ENCODE measurements at places on chromosomes 1 and 21.
A peak's percentile ranks its signal among the peaks of the same experiment; 100 is the strongest.

DNA sequence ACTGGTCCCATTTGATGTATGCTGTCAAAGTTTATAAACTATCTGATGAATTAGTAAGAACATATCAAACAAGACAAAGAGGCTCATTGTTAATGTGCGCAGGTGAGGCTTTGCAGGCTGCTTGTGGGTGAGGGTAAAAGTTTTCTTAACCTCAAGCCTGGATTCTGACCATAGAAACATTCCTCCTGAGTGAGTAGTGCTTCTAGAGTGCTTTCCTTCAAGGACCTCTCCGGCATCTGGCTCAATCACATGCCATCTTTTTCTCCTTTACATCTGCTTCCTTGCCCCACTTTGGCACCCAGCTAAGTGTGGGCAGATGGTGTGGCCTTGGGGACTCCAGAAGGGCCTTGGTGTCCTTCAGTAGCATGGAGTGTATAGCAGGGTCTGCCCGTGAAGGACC lies 104.0 kb downstream of the ROR1 start:
- no peak for DNase-seq

DNA sequence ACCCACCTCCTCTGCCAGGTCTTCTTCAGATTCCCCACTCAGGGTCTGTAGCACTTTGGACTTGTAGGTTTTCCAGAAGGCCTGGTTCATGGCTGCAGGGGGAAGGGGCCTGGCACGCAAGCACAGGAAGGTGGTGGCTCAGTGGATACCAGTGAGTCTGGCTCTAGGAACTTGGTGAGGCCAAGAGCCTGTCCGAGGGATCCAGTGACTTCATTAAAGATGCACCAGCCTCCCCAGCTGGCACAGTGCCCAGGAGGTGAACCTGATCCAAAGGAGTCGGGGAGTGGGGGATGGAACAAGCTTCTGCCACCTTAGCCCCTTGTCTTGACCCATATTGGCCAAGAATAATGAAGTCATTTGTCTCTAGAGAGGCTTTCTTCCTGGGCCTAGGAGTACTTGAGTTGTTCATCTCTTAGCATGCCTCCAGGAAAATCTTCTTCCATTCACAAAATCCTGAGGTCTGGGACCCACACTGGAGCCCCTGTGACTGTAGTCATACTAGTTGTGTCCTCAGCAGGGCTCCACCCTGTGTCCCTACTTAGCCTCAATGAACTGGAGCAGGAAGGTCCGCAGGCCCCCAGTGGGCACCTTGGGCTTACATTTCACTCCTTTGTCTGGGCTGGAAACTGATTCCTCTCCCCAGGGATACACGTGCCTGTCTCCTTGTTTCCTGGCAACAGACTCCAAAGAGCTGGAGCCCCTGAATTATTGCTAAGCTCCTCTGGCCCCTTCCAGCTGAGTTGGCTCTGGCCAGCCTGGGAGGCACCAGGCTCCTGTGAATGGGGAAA lies at the start of gene C1orf232:
Gene C1orf232, minus strand, starts transcription at position 554 of the 788 bp plus-strand sequence. Its CDS starts 464 bp downstream, at position 90.
- no peak for DNase-seq

- DNase-seq: no peak
Measured at GRCh38 chr21:41068496-41068895, 99.5 kb upstream of the BACE2 start.

DNA sequence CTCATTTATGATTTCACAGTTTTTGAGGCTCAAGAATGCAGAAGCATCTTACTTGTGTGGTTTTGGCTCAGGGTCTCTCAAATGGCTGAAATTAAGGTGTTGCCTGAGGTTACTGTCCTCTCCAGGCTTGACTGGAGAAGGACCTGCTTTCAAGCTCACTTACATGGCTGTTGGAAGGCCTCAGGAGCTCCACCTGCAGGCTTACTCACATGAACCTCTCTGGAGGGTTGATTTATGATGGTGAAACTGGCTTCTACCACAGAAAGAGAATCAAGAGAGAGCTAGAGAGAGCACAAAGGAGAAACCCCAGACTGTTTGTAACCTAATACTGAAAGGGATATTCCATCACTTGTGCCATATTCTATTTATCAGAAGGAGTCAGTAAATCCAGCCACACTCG lies 6.2 kb upstream of the KCNK2 start:
- DNase-seq: no peak

DNA sequence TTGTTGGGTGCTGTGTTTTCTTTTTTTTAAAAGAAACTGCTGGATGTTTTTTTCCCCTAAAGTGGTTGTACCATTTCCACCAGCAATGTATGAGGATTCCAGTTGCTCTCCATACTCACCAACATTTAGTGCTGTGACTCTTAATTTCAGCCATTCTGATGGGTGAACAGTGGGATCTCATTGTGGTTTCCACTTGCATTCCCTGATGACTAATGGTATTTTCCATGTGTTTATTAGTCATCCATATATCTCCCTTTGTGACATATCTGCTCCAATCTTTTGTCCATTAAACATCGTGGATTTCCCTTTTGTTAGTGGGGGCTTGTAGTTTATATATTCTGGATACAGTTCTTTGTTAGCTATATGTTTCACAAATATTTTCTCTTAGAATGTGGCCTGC lies 206.0 kb downstream of the CAMTA1 start:
- DNase-seq: no peak

GRCh38 chr1:226829105-226829504 lies 41.3 kb upstream of the PSEN2 start:
- DNase-seq: no peak

- no peak for DNase-seq
Measured at GRCh38 chr1:114164840-114165543, 11.3 kb upstream of the SYT6 start.

GRCh38 chr1:85884372-85885035 lies 176.3 kb upstream of the ZNHIT6 start:
- DNase-seq: no peak

DNA sequence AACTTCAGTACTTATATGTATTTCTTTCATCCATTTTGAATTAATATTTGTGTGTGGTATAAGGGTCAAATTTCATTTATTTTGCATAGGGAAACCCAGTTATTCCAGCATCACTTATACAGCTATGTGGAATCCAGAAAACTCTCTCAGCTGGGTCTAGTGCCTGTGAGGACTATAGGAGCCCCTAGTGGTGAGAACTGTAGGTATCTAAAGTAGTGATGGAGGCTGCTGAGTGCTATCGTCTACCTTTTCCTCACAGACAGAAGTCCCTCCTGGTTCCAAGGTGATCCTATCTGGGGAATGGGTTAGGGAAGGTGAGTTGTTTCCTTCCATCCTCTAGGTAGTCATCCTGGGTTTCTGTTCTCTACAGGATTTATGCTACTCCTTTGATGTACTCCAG lies 352.0 kb upstream of the C1orf87 start:
- DNase-seq: no peak

GRCh38 chr1:85289207-85289847 lies 12.9 kb upstream of the BCL10 start:
- DNase-seq: no peak

- DNase-seq: no peak
Measured at GRCh38 chr21:17461582-17461981, 51.3 kb upstream of the CXADR start.

GRCh38 chr1:119290297-119290696 lies 78.3 kb upstream of the HAO2 start:
- DNase-seq: no peak

- DNase-seq: no peak
Measured at GRCh38 chr1:36133484-36133883, 8.5 kb upstream of the COL8A2 start.

GRCh38 chr1:201268604-201269151 lies 14.6 kb upstream of the PKP1 start:
- no peak for DNase-seq

- peak; percentile 47 for DNase-seq
Measured at GRCh38 chr1:159008744-159009188, 941 bp upstream of the IFI16 start.

DNA sequence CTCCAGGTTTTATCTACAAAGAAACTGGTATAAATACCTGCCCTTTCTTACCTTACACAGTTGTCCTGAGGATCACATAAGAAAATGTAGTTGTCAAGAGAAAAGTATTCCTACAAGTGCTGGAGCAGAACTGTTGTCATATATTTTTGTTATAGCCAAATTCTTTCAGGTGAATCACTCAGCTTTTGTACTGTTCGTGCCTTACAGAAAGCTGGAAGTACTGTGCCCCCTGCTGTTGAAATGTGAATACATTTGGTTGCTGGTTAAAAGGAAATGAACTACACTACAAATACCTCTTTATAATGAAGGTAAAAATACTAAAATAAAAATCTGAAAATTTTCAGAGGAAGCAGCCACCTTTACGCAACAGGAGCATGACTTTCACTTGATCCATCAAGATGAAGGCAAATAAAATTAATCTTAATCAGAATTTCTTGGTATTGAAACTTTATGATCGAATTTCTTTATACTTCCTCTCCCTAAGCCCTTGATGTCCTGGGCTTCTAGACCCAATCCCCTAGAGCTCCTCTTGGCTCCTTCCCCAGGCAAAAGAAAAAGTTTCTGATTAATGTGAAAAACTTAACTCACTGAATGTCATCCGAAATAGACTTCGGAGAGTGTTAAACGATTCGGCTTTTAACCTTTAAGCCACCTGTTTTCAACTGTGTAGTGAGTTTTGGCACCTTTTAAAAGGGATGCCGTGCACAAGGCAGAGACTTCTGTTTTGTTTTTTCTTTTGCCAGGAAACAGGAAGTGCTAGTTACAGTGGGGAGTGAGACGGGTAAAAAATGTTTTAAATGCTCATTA lies 12.5 kb downstream of the CHML start:
- DNase-seq: no peak

DNA sequence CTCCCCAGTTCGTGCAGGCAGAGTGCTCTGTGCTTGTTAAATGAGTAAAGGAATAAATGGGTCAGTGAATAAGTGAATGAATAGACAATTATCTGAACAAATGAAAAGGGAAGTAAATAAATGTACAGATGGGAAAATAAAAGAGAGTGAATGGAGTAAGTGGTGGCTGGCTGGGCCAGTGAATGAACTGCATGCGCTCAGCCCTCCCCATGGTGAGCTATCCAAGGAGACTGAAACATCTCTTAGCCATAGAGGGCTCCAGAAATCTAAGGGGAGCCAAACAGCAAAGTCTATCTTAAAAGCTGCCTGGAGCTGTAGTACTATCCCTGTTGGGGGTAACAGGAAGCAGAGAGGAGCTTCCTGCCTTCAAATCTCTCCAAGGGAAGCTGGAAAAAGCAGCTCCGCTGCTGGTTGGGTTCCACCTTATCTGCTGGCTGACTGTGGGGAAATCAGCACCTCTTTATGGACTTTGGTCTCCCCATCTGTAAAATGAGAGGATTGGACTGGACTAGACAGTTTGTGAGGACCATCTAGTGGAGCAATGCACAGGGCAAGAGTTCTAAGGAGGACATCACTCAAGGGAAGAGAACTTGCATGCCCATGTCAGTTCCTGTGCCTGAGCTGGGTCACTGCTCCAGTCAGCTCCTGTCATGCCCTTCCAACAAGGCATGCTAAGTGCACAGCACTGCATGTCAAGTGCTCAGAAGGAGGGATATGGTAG lies 77.9 kb downstream of the TRABD2B start:
- DNase-seq: no peak

Data from stimulated activated CD8-positive, alpha-beta memory T cell treated with anti-CD3 and anti-CD28 coated beads, Interleukin-4, amount 100 ng/mL, for 1 hour (primary cell).